ENCODE measurements at places on chromosomes 16 and 17.
A peak's percentile ranks its signal among the peaks of the same experiment; 100 is the strongest.

DNA sequence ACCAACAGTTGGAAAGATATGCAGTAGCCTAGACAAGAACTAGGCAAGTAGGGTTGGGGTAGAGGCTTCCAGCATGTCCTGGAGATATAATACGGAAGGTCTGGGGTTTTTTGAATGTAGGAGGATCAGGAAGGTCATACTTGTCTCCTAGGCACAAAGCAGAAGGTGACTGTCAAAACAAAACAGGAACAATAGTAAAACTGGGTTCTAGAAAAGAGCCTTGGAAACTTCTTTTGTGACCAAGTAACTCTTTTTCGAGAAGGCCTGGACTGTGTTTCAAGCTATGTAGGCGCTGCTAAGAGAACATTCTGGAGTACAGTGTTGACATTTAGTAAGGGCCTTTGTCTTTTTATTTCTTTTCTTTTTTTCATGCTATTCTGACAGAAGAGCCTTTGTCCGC is 26.9 kb upstream of the TENT4B start:
- DNase-seq: no peak

- no peak for DNase-seq
Measured at GRCh38 chr17:38900978-38901656, 24.3 kb upstream of the LASP1NB start.

- DNase-seq: no peak
Measured at GRCh38 chr17:20925954-20926353, 116.9 kb downstream of the USP22 start.

DNA sequence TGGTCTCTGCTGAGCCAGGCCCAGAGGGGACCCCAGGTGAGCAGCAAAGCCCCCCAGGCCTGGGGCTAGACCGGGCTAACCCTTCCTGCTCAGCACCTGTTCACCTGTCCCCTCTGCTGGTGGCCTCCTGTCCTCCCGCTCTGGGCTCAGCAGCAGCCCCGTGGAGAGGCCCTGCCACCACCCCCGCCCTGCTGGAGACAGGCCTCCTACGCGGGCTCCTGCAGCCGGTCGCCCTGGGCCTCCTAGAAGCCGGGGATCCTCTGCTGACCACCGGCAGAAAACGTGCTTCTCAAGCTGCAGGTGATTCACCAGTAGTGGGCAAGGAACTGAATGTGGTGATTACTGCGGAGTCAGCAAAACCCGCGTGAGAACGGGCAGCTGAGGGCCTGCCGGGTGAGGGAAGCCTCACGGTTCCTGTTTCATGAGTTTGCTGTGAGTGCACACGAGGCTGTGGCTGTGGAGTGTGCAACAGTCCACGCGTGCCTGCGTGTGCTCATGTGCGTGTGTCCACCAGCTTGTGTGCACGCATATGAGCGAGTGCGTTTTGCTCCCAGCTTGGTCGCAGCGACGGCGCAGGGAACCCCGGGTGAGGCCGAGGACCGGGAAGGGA is 792 bp downstream of the SECTM1 start:
- DNase-seq: no peak

GRCh38 chr16:27951489-27952120 is 111.9 kb downstream of the GSG1L start:
- no peak for DNase-seq

DNA sequence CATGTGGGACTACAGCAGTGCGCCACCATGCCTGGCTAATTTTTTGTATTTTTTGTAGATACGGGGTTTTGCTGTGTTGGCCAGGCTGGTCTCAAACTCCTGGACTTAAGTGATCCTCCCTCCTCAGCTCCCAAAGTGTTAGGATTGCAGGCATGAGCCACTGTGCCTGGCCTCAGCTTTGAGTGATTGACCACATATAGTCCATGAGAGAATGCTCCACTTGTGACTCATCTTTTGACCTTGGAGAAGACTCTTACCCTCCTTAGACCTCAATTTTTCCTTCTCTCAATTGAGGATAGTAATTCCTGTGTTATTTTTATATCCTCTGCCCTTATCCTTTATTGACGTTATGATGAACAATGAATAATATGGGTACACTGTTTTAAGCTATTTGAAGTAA is 30.9 kb upstream of the DUSP14 start:
- peak; percentile 55 for DNase-seq

DNA sequence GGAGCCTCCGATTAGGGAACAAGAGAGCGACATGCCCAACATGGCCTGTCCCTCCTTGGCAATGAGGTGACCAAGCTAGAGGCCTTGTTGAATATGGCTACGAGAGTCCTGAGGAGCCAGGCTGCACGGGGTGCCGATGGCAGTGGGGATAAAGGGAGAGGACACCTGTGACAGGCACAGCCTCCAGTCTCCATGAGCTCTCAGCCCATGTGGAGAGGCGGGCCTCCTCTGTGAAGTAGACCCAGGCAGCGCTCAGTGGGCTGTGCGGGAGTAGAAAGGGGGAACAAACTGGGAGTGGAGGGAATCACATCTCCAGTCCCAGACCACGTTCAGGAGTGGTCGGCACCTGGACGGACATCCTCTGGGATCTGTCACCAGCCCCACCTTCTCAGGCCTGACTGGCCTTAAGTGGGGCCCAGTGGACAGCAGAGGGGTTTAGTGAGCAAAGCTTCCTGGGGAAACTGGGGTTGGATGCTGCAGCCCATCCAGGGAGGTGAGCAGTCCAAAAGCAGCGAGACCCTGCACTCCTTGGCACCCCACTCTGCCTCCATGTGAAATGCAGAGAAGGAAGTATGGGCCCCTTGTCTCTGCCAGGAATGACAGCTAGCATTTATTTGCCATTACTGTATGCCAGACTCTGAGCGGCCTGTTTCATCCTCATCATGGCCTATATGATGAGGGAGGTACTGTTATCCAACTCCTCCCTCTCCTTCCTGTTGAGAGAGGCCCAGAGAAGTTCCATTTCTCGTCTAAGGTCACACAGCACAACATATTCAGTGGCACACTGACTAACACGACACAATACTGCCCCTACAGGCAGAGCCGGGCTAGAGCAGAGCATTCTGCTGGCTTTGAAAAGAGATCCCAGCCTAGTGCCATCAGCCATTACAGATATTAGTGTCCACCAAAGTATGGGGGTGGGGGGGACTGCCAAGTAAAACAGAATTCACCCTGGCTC is 4.5 kb upstream of the TMEM92 start:
- peak; percentile 53 for DNase-seq

GRCh38 chr16:84820305-84820684 is 510 bp downstream of the CRISPLD2 start:
- no peak for DNase-seq

- DNase-seq: no peak
Measured at GRCh38 chr16:65377195-65377594, 255.3 kb upstream of the CDH11 start.

GRCh38 chr17:46191322-46192188 is 1.7 kb downstream of the KANSL1 start:
- DNase-seq: no peak

DNA sequence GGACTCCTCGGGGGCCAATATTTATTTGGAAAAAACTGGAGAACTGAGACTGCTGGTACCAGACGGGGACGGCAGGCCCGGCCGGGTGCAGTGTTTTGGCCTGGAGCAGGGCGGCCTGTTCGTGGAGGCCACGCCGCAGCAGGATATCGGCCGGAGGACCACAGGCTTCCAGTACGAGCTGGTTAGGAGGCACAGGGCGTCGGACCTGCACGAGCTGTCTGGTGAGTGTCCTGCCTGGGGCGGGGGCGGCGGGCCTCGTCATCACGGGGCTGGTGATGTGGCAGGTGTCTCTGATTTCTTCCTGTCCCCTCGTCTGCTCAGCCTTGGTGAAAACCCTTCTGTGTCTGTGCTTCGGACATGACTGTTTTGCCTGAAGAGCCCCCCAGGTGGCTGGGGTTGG is 5.7 kb downstream of the METRNL start:
- DNase-seq: no peak

DNA sequence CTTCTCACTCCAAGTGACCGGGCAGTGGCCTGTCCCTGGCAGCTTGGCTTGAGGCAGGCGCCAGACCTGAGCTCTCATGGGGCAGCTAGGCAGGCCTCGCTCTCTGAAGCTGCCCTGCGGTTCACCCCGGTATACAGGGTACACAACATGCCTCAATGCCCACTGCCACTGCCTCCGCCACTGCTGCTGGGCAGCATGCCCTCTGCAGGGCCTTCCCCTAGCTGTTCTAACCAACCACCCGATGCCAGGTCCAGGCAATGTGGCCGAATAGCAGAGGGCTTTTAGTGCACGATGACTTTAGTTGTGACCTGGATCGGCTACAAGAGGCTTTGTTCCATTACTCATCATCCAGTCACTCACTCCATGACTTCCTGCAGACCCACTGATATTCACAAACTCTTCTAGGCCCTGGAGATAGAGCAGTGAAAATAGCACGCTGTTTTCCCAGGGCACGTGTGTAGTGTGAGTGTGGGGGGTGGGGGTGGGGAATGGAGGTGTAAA is 19.7 kb downstream of the CDC42EP4 start:
- DNase-seq: no peak

DNA sequence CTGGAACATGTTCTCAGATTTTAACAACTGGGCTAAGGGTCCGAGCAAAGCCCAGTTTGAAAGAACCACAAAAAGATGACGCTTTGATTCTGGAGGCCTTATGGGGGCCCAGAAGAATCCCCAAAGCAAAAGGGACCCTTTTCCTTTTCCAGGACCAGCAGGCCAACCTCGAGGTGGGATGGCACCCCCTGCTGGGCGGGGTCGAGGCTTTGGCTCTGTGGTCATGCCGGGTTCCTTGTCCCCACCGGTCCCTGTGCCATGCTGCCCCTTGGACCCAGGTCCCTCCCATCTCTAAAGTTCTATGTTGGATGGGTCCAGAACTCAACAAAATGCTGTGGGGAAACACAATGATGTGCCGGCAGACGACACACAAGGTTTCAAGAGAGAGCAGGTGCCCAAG is 30.9 kb downstream of the TMEM204 start:
- no peak for DNase-seq

GRCh38 chr17:81494626-81495377 is 17.8 kb downstream of the ACTG1 start:
- DNase-seq: no peak

GRCh38 chr17:58316260-58316960 is 12.2 kb downstream of the TSPOAP1 start:
- DNase-seq: no peak
